Cortex of kidney (tissue), 1 donor: ENCODE measurements at places on chromosomes 3 and 15.

DNA sequence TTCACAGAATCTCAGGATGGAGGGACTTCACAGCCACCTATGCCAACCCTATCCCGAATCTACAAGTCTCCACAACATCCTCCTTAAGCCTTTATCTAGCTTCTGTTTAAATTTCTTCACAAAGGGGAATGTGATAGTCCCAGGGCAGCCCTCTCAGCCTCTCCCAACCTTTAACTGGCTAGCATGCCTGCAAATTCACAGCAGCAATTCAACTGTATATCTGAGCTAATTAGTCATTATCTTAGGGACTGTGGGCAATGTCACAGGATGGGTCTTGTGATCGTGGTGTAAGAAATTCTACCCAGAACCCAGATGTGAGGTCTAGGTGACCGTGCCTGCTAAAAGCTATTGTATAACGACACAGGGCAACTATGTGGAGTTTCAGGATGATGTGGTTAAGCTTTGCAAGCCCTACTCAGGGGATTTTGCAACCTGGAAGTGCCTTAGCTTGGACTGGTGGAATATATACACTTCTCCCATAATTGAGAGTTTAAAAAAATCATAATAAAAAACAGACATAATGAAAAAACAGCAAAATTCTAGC lies 65.5 kb upstream of the FBN1 start:
- DNase-seq, result no peak

GRCh38 chr3:57999417-58000115 lies 8.7 kb upstream of the FLNB start:
- DNase-seq, result no peak

DNA sequence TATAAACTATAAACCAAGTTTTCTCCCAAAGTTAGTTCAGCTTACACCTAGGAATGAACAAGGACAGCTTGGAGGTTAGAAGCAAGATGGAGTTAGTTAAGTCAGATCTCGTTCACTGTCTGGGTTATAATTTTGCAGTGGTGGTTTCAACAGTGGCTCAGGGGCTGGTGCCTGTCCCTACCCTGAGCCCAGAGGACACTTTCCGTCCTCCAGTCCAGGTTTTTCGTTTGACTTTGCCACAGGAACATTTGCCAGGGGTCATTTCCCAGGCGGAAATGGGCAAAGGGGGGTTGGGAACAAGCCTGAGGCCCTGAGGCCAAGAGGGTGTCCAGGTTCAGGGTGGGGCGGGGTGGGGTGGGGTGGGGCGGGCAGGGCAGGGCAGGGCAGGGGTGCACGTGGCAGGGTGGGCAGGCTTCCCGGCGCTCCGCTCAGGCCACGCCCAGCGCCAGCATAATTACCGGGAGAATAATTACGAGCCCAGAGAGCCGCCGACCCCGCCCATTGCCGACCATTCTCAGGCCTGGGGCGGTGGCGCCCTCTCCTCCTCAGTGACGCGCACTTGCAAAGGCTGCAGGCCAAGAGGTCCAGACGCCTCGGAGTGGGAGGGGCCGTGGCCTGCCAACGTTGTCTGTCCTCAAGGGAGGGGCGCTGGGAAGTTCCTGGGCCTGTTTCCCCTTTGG lies 70.4 kb downstream of the KLF13 start:
- DNase-seq, result no peak

GRCh38 chr3:18743761-18744160 lies 318.6 kb upstream of the SATB1 start:
- no peak for DNase-seq

DNA sequence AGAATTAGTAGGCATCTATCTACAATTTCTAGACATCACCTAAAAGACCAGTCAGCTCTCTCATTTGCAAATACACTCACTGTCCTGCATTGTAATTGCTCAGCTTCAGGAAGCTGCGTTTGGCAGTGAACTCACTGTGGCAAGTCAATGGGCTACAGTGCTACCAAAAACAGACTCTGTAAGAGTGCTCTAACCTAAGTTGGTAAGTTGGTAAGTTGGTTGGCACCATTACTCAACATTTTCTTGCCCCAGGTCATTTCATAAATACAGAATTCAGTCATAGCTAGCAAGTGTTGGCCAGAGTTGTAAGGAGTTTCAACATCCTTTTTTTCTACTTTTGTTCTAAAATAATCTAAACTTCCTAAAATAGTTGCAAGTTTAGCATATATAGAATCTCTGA lies 466.3 kb downstream of the NAALADL2 start:
- no peak for DNase-seq

- DNase-seq, result no peak
Observed at GRCh38 chr3:23547905-23548650, 257.7 kb upstream of the UBE2E1 start.
